ENCODE measurements at places on chromosomes 7 and 10. TPM values are rescaled to one million over a fixed set of nuclear protein-coding genes. Genes with fewer than 3 reads are reported as not detected.

The MNX1 gene
- 0.14 TPM for polyA plus RNA-seq

The TDRD1 gene
- polyA plus RNA-seq = not detected

The C7orf57 gene
- polyA plus RNA-seq = 0.71 TPM

GRCh38 chr7:138705167-138705566 is 4.0 kb upstream of the SVOPL start:
- DNase-seq = no peak

GRCh38 chr7:2019461-2019710 is 213.4 kb downstream of the MAD1L1 start:
- no peak for DNase-seq

- no peak for DNase-seq
Measured at GRCh38 chr7:37443627-37444026, 5.0 kb downstream of the ELMO1 start.

DNA sequence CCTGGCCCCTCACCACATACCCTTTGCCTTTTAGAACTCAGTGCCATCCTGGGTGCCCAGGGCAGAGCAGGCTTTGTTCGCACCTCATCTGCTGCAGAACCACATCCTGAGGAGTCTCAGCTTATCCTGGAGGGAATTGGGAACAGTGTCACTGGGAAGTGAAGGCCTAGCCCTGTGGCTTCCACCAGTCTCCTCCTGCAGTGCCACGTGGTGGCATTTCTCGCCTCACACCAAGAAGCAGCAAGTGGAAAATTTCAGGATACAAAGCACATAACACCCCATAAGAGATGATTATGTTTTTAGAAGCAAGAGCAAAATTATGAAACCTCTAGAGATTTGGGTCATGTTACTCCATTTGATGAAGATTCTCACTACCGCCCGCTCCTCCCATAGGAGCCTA is 26.8 kb downstream of the UBE2D4 start:
- no peak for DNase-seq

GRCh38 chr10:68175949-68176348 is 56.0 kb downstream of the ATOH7 start:
- DNase-seq = no peak

Measured in left renal cortex interstitium (tissue), 4 donors.